A549 treated with ZK216348 at 1 μM for 4 hours (cell line): ENCODE measurements at places on chromosomes 4 and X. TPM values are rescaled to one million over a fixed set of nuclear protein-coding genes. Genes with fewer than 3 reads are reported as not detected.

Gene SHOX
- not detected in 5 replicates for total RNA-seq

Gene RAB28
- 5.7 to 9.5 TPM (median 9.0 TPM) in 5 replicates for total RNA-seq

Gene RIPPLY1
- total RNA-seq = not detected in 5 replicates

Gene SCD5
- 5.4 to 8.4 TPM (median 7.3 TPM) in 5 replicates for total RNA-seq

Gene ADH1B
- total RNA-seq = not detected in 5 replicates

Gene PAGE5
- total RNA-seq = not detected in 5 replicates

Gene STPG2
- not detected in 5 replicates for total RNA-seq

Gene PRSS12
- 0.26 to 0.62 TPM (median 0.42 TPM) in 5 replicates for total RNA-seq

Gene GBA3
- not detected in 5 replicates for total RNA-seq

Gene CRMP1
- 2.5 to 3.7 TPM (median 3.4 TPM) in 5 replicates for total RNA-seq

Gene FAM47E
- total RNA-seq = 0.15 to 0.34 TPM in 2 of 5 replicates, not detected in the others

Gene LAS1L
- total RNA-seq = 60.3 to 74.0 TPM (median 70.2 TPM) in 5 replicates

Gene HTR2C
- not detected in 5 replicates for total RNA-seq

Gene MAGEB10
- total RNA-seq = not detected in 5 replicates

Gene GAGE1
- not detected in 5 replicates for total RNA-seq

Gene SEC24B
- total RNA-seq = 14.2 to 22.9 TPM (median 18.0 TPM) in 5 replicates

Gene TGIF2LX
- not detected in 5 replicates for total RNA-seq
